ENCODE measurements at places on chromosomes 2 and 18.
A peak's percentile ranks its signal among the peaks of the same experiment; 100 is the strongest.

DNA sequence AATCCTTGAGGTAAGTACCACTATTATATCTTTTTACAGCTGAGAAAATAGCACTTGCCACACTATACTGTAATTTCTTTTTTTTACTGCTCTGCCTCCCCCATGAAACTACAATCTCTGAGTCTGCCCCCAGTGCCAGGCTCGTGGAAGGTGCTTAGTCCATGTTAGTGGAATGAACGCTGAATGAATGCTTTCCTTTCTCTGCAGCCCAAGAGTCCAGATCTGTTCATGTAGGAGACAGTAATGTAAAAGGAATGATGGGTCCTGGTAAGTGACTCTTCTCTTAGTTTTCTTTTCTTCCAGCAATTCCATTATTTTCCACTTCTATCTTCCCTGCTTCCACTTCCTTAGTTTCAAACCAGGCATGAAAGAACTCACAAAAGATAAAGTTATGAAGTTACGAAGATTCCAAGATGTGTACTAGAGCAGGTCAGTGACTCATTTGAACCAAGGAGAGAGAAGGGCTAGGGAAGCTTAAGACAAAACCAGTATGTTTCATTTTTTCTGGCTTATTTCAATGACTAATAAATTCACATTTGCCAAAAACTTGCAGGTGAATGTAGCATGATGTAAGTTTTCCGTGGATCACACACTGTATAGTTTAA lies 46.0 kb downstream of the ARHGEF33 start:
- DNase-seq = no peak

- DNase-seq = no peak
Measured at GRCh38 chr2:239401881-239402233, 1.0 kb upstream of the HDAC4 start.

GRCh38 chr18:44568342-44568741 lies 112.3 kb upstream of the SETBP1 start:
- no peak for DNase-seq

- DNase-seq = no peak
Measured at GRCh38 chr18:58983260-58984155, 118.8 kb downstream of the ZNF532 start.

DNA sequence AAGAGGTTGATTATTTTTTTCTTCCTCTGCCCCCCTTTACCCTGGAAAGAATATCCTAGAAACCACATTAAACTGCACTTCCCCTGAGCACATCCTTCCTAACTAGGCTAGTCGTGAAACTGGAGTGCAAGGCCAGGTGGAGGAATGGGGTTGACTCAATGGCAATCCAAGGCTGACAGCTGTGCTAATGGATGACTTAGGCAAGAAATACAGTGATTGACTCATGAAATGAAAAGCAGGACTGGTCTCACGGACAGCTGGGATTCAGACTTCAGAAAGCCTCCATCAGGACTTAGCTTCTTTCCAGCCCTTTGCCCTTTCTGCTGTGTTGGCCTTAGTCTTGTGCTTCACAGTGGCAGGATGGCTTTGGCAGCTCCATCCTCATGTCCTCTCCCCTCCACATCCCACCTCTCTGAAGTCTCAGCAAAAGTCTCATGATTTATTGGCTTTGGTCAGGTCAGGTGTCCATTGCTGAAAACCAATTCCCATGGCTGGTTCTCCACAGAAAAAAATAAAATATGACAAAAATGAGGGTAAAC lies 33.8 kb downstream of the INSIG2 start:
- no peak for DNase-seq

DNA sequence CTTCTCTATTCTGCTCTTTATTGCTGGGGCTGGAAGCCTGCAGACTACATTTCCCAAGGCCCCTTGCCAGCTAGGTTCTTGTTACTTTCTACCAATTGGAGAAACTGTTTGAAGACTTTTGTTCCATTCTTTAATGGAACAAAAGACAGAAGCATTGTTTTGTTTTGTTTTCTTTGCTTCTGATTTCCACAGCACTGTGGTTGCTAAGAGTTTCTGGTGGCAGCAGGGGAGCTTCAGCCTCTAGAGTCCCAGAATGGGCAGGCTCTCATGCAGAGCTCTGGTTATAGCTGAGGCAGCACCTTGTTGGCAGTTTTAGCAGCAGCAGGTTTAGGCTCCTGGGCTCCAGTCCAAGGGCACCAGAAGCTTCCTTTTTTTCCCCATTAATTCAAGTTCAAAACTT lies 234.3 kb downstream of the ETAA1 start:
- no peak for DNase-seq

- DNase-seq = no peak
Measured at GRCh38 chr2:24724111-24724775, 68.9 kb downstream of the PTRHD1 start.

GRCh38 chr2:133839677-133840076 lies 271.4 kb upstream of the NCKAP5 start:
- DNase-seq = no peak

DNA sequence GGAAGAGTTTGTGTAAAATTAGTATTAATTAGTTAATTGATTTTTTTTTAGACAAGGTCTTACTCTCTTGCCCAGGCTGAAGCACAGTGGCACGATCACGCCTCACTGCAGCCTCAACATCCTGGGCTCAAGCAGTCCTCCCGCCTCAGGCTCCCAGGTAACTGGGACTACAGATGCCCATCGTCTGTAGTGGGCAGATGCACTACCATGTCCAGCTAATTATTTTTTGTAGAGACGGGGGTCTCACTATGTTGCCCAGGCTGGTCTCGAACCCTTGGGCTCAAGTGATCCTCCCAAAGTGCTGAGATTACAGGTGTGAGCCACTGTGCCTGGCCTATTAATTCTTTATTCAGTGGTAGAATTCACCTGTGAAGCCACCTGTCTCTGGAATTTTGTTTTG lies 41.1 kb downstream of the UBE2F start:
- no peak for DNase-seq

- no peak for DNase-seq
Measured at GRCh38 chr2:202510911-202511310, 123.9 kb upstream of the FAM117B start.

DNA sequence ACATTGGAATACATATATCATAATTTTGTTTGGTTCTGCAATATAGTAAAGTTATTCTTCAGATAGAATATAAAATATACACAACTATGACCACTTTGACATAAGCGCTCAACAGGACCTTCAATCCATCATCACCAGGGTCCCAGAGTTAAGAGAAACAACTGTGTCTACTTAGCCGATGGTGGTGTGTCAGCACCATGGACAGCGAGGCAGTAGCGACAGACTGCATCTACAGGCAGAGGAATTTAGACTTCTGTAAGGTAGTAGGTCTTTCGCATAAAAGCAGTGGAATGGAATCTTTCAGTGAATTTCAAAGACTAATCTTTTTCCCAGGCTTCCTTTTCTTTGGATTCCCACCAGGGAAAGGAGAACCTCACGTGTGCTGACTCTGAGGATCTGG lies 20.5 kb upstream of the LRPPRC start:
- DNase-seq = no peak

DNA sequence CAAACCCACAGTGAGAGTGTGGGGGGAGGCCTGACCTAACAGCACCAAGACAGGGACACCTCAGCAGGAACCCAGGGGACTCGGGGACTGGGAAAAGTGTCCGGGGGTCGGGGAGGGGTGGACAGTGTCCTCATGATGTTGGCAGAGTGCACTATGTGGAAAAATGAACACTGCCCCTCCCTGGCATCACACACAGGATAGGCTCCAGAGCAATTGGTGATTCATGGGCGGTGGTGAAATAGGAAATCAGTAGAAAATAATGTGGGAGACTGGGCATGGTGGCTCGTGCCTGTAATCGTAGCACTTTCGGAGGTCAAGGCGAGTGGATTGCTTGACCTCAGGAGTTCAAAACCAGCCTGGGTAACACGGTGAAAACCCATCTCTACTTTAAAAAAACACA lies 3.6 kb upstream of the ANO7 start:
- no peak for DNase-seq

DNA sequence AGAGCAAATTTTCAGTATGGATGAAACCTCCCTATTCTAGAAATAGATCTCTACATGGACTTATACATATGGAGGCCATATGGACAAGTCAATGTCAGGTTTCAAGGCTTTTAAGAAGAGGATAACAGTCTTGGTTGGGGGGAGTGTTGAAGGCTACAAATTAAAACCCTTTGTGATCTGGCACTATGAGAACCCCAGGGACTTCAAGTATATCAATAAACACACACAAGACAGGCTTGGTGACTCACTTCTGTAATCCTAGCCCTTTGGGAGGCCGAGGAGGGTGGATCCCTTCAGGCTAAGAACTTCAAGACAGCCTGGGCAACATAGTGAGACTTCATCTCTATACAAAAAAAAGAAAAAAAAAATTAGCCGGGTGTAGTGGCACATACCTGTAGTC lies 127.2 kb upstream of the SP5 start:
- no peak for DNase-seq

DNA sequence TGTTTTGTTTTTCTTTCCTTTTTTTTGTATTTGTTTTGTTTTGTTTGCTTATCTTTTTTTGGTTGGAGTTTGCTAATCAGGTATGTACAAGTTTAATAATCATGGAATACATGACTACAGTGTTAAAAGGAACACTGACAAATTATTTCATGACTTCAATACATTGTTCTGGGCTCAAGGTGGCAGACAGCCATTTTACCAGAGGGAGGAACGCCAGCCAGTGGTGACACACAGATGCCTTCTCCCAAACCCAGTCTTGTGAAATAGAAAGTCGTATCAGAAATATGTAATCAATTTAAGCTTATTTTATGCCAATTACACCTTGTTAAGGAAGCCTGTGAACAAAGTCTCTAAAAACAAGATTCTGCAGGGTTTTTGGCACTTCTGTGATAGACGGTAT lies 264.0 kb upstream of the EPHA4 start:
- no peak for DNase-seq

GRCh38 chr2:207825978-207826377 lies 56.3 kb upstream of the FZD5 start:
- DNase-seq = no peak

- peak; percentile 32 for DNase-seq
Measured at GRCh38 chr2:110748489-110748867, 16.1 kb downstream of the ACOXL start.

DNA sequence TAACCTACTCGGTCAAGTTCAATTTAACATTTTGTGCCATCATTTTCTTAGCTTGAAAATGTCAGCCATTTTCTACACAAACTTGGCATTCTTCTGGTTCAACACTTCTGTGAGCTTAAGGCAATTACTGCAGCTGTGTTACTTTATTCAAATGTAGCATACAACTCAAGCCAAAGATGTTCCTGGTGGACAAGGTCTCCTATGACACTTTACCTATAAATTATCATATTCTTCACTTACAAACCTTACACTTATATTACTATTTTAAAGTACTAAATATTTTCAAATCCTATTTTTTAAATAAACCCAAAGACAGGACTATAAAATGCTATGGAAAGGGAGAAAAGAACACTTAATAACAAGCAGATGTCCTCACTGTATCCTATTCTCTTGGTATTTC lies 1045.3 kb downstream of the TSN start:
- DNase-seq = no peak

DNA sequence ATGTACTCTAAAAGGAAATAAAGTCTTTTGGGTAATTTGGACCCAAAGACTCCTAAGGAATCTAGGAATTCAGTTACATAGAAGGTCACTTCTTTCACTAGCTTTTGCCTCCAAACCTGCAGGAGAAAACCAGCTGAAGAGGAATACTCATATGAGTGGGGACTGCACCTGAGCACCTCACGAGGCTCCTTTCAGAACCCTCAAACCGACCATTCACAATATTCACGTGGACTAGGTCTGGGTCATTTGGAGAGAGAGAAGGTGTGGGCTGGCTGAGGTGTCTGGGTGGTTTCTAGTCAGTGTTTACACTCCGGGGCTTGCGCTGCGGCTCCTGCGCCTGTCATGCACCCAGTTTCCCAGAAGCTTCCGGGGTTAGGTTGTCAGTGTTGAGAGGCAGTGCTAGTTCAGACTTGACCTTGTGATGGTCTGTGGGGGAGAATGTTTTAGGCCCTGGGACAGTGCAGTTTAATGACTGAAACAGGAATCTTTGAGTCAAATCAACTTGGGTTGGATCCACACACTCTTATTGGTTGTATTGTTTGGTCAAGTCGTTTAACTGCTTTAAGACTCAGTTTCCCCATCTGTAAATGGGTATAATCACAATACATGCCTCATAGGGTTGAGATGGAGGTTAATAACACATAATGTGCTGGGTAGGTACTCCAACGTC lies 78.4 kb downstream of the LIMS1 start:
- no peak for DNase-seq

GRCh38 chr2:237904831-237905599 lies 45.6 kb downstream of the RAMP1 start:
- no peak for DNase-seq

DNA sequence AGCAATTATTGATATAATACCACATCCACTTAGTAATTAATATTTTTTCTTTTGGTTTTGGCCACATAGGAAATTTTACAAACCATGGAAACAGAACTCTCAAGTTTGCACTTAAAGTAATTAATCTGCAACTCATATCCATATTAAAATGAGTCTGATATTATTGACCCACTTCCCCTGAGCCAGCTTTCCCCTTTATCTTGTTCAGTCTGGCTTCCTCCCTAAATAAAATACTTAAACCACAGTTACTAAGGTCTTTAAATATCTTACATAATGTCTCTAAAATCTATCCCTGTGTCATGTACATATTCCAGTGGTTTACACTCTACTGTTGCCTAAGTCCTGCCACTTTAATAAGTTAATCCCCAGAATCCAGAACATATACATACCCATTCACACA lies 564.9 kb upstream of the FSHR start:
- DNase-seq = no peak

- no peak for DNase-seq
Measured at GRCh38 chr2:158619496-158619895, 162.7 kb downstream of the PKP4 start.

- no peak for DNase-seq
Measured at GRCh38 chr2:67498931-67499330, 101.8 kb downstream of the ETAA1 start.

- DNase-seq = no peak
Measured at GRCh38 chr2:219658196-219658846, 30.9 kb downstream of the SLC4A3 start.

- DNase-seq = no peak
Measured at GRCh38 chr2:10432311-10433181, 15.6 kb downstream of the ODC1 start.

- peak; percentile 55 for DNase-seq
Measured at GRCh38 chr2:56008661-56009431, 85.3 kb upstream of the EFEMP1 start.

GRCh38 chr2:129734343-129735034 lies 245.0 kb upstream of the RAB6C start:
- no peak for DNase-seq

- no peak for DNase-seq
Measured at GRCh38 chr2:138722316-138722715, 57.9 kb downstream of the NXPH2 start.

GRCh38 chr2:211328126-211328525 lies 771.7 kb downstream of the CPS1 start:
- no peak for DNase-seq

- no peak for DNase-seq
Measured at GRCh38 chr2:119015845-119016244, 73.9 kb downstream of the MARCO start.

DNA sequence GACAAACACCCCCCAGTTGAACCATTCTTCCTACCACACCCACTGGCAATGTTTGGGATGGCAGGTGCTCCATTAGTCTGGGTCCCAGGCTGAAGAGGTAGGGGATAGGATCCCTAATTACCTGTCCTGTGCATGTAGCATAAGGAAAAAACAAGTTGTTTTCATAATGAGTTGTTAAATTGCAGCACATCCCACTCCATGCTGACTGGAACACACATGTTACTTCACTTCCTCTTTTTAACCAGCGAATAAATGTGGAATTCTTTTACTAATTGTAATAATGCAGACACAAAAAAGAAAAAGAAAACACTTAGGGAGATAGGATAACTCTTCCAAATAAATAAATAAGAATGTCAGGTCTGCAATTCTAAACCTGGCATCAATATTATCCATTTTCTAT lies 11.8 kb upstream of the CBLN2 start:
- DNase-seq = no peak

Measured in NCI-H187 (cell line).